Esophagus squamous epithelium (tissue), 5 donors: ENCODE measurements at places on chromosomes 3 and 15.

- no peak for DNase-seq
Measured at GRCh38 chr3:43485931-43486330, 135.9 kb downstream of the ANO10 start.

GRCh38 chr15:71440489-71441110 is 325.3 kb downstream of the THSD4 start:
- DNase-seq, result no peak

DNA sequence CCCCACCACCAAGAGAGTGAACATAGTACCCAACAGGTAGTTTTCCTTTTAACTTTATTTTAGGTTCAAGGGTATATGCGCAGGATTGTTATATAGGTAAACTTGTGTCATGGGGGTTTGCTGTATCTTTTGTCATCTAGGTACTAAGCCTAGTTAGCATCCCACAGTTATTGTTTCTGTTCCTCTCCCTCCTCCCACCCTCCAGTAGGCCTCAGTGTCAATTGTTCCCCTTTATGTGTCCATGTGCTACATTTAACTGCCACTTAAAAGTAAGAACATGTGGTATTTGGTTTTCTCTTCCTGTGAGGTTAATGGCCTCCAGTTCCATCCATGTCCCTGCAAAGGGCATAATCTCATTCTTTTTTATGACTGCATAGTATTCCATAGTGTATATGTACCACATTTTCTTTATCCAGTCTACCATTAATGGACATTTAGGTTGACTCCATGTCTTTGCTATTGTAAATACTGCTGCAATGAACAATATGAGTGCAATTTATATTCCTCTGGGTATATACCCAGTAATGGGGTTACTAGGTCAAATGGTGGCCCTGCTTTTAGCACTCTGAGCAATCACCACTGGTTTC is 66.2 kb downstream of the ST3GAL6 start:
- no peak for DNase-seq

GRCh38 chr15:85584872-85585271 is 204.5 kb downstream of the AKAP13 start:
- DNase-seq, result no peak

GRCh38 chr3:22349215-22349851 is 598.3 kb upstream of the ZNF385D start:
- DNase-seq, result no peak

DNA sequence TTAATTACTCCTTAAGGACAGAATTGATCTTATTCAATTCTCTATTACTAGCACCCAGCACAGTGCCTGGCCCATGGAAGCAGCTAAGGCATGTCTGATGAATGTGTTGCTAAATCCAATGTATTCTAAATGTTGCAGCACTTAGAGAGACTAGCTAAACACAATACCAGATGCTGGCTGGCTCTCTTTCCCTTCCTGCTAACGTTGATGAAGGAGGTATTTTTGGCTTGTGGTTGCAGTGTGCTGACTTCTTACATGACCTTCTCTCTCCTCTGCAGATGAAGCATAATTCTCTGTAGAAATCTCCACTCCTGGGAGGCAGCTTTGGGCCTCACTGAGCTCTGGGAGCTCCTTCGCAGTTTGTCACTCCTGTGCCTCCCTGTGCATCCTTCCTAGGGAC is 183.6 kb downstream of the PEX5L start:
- DNase-seq, result no peak

- DNase-seq, result no peak
Measured at GRCh38 chr3:9859530-9860025, 15.8 kb upstream of the RPUSD3 start.

GRCh38 chr15:28094732-28095521 is 4.2 kb downstream of the OCA2 start:
- no peak for DNase-seq

GRCh38 chr15:58951388-58952007 is 18.0 kb upstream of the SLTM start:
- DNase-seq, result no peak

GRCh38 chr15:68445351-68445750 is 13.4 kb upstream of the ITGA11 start:
- DNase-seq, result no peak

DNA sequence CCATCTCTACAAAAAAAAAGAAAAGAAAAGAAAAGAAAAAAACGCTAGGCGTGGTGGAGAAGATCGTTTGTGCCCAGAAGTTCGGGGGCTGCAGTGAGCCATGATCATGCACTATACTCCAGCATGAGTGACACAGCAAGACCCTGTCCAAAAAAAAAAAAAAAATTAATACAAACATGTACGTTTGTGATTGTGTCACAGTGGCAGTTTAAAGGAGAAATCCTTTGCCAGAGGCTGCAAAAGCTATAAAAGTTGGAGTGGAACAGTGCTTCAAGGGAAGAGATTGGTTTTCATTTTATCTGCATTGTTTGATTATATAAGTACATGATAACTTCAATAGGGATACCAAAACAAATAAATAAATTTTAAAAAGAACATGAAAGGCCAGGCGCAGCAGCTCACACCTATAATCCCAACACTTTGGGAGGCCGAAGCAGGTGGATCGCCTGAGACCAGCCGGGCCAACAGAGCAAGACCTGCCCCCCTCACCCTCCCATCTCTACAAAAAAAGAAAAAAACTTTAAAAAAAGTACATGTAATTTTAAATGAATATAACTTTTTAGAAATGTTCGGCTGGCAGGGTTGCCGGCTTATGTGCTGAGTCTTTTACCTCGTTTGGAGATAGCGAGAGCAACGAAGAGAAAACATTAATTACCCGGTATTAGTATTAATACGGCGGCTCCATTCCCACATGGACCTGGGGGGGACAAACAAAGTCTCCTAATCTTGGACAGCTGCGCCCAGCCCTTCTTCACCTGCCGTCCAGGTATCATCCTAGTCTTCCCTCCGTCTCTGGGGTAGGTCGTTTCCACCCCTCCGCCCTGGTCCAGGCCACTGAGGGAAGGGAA is 573 bp upstream of the DIS3L start:
- no peak for DNase-seq

DNA sequence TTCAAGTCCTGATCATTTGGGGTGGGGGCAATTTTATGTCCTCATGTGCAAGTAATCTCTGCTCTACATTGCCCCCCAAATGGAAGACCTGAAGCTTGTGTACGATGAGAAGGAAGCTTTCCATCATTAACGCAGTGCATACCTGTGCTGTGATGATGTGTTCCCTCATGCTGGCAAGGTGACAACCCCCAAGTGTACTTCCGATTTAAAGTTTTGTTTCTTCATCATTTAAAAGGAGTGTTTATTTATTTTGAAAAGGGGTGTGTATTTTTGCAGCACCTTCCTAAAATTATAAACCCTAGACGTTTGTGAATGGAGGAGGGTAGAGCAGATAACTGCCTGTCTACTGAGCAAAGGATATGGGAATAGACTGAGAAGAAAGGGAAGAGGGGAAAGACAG is 45.3 kb downstream of the C2CD4A start:
- DNase-seq, result no peak

GRCh38 chr3:23480329-23480714 is 277.2 kb downstream of the UBE2E2 start:
- no peak for DNase-seq

DNA sequence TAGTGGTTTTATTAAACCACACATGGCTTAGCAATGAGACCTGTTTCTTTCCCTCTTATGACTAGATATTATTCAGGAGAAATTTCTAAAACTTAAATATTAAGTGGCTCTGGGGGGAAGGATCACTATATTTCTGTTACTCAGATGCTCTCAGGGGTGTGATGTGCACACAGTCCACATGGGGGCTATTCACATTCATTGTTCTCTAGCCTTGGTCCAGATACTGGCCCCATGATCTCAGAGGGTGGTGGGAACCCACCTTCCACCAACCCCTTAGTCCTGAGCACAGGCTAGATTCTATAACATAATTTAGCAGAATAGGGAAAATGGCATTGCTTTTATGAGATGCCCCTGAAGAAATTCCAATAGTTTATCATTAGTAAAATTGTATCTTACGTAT is 149.0 kb upstream of the ST8SIA2 start:
- no peak for DNase-seq

GRCh38 chr3:115380883-115381572 is 233.9 kb upstream of the ZBTB20 start:
- DNase-seq, result no peak

DNA sequence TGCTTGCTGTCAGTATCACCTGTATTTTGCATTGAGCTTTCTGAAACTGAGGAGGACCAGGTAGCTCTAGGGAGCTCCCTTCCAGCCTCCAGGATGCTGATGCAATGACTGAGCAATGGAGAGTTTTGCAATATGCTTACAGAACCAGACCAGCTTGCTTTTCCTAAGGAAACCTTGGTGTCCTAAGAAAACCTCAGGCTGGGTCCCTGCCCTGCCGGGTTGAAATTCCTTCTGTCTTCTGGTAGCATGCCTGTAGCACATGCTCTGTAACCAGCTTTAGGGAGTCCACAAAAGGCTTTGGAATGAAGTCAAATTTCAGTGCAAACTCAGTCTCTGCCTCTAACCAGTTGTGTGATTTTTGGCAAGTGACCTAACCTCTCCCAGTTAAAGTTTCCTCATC is 65.8 kb upstream of the GSK3B start:
- peak; percentile 4 for DNase-seq

DNA sequence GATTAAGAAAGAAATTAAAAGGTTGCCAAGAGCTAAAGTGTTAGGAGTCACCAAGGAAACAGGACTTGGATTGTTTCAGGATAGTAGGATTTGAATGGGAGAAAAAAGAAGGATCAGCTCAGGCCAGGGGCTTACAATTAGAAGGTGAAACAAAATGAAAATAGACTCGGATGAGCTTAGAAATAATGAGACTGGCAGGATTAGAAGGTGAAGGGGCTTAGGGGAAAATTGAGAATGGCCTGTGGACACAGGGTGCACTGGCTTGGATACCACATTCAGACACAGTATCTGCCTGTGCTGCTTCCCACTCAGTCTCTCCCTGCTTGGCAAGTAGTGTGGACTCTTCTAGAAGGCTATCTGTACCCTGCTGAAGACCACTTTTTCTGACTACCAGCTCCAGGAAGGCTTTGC is 206.1 kb upstream of the ATP10A start:
- DNase-seq, result no peak

DNA sequence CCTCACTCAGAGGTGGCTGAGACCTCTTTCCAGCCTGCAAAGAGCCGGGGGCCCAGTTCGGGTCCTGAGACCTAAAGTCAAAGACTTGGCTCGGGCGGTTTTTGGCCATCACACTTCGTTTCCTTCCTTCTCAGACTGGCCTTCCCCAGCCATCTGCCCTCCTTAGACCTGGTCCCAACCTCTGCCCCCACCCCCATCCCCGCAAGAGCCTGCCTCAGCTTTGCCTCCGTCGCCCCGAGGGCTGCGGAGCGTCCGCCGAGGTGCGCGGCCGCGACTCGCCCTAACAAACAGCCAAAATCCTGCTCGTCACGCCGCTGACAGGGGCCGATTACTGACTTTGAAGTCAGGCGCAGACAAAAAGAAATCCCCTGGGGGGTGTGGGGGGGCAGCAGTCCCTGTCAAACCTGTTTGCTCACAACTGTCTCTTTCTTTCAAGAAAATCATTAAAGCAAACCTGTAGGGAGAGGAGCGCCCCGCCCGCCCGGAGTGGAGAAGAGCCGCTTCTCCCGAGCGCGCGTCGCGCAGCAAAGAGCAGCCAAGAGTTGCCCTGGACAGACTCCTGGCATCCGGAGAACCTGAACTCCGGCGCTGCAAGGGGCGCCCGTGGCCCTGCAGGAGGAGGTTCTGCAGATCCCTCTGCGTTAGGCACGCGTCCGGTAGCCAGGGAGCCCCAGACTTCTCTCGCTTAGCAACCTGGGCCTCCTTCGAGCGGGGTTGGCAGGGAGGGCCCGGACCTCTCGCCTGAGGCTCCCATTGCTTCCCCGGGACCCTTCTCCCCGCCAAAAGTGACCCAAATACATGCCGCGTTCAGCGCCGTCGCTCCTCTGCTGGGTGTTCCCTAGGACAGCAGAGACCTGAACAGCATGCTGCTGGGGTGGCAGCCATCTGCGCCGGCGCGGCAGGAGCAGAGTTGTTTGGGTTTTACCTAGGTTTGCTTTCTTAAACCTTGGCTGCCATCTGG is 4.5 kb downstream of the SOX14 start:
- no peak for DNase-seq

GRCh38 chr3:104102386-104102785 is 1264.3 kb upstream of the ALCAM start:
- no peak for DNase-seq

DNA sequence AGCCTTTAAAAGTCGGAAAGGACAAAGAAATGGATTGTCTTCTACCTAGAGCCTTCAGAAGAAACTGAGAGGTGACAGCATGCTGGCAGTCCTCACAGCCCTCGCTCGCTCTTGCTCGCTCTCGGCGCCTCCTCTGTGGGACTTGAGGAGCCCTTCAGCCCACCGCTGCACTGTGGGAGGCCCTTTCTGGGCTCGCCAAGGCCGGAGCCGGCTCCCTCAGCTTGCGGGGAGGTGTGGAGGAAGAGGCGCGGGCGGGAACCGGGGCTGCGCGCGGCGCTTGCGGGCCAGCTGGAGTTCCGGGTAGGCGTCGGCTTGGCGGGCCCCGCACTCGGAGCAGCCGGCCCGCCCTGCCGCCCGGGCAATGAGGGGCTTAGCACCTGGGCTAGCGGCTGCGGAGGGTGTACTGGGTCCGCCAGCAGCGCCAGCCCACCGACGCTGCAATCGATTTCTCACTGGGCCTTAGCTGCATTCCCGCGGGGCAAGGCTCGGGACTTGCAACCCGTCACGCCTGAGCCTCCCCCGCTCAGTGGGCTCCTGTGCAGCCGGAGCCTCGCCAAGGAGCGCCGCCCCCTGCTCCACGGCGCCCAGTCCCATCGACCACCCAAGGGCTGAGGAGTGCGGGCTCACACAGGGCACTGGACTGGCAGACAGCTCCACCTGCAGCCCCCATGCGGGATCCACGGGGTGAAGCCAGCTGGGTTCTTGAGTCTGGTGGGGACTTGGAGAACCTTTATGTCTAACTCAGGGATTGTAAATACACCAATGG is 953.8 kb upstream of the GBE1 start:
- no peak for DNase-seq

GRCh38 chr3:146404436-146404835 is 64.9 kb downstream of the PLSCR2 start:
- DNase-seq, result no peak

- DNase-seq, result no peak
Measured at GRCh38 chr3:99624496-99625236, 13.7 kb upstream of the COL8A1 start.

GRCh38 chr15:51672913-51673857 is 8.1 kb upstream of the SCG3 start:
- DNase-seq, result no peak

GRCh38 chr15:57138349-57138788 is 219.9 kb downstream of the TCF12 start:
- DNase-seq, result no peak

GRCh38 chr3:11212299-11212608 is 58.0 kb downstream of the HRH1 start:
- no peak for DNase-seq

DNA sequence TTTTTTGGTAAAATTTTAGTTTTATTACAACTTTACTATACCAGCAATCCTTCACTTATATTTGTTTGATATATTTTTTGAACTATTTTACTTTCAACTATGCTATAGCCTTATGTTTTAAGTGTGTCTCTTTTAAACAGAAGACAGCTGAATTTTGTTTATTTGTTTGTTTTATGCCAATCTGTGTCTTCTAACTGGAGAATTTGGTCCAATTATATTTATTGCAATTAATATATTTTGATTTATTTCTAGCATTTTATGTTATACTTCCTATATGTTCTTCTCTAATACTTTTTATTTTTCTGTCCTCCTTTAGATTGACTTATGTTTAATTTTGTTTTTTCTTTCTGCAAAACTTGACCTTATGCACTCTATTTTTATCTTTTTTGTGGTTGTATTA is 4.9 kb upstream of the MME start:
- no peak for DNase-seq
